Body of pancreas (tissue), 4 donors: ENCODE measurements at places on chromosomes 2 and 18. TPM values are rescaled to one million over a fixed set of nuclear protein-coding genes. Genes with fewer than 3 reads are reported as not detected.

The C1QL2 gene
- total RNA-seq, result not detected

- H3K27ac ChIP-seq, result no peak overlapping the region
- H3K27me3 ChIP-seq, result no peaks in the 10 kb centered on the region
- H3K36me3 ChIP-seq, result no peaks in the 10 kb centered on the region
- no peaks in the 10 kb centered on the region for H3K4me1 ChIP-seq
These were observed 90.8 kb downstream of the METTL4 start for GRCh38 chr18:2480536-2480935.

GRCh38 chr2:200308546-200309295 lies 2.2 kb downstream of the SPATS2L start:
- DNase-seq, result no peak
- H3K27me3 ChIP-seq, result no peaks in the 10 kb centered on the region
- peak overlapping the region; percentile 88 for H3K27ac ChIP-seq
- no peaks in the 10 kb centered on the region for H3K36me3 ChIP-seq

GRCh38 chr18:25100418-25100817 lies 251.5 kb downstream of the ZNF521 start:
- H3K36me3 ChIP-seq, result no peaks in the 10 kb centered on the region
- H3K27ac ChIP-seq, result no peak overlapping the region
- H3K4me3 ChIP-seq, result no peak overlapping the region
- no peaks in the 10 kb centered on the region for H3K4me1 ChIP-seq

GRCh38 chr2:240962300-240963064 lies 35.9 kb upstream of the SNED1 start:
- no peak overlapping the region for H3K4me3 ChIP-seq
- no peaks in the 10 kb centered on the region for H3K27me3 ChIP-seq
- H3K27ac ChIP-seq, result peak overlapping the region; percentile 17
- peaks cover 7% of the 10 kb centered on the region for H3K4me1 ChIP-seq
- DNase-seq, result peak; percentile 35
- no peaks in the 10 kb centered on the region for H3K36me3 ChIP-seq

The COMMD1 gene
- 19.1 TPM for total RNA-seq

The PIEZO2 gene
- total RNA-seq, result 40.7 TPM

The SERPINB11 gene
- not detected for total RNA-seq

The ZNF804A gene
- total RNA-seq, result not detected

The ZNF385B gene
- under 0.01 TPM for total RNA-seq

The KLHL29 gene
- total RNA-seq, result 4.0 TPM

DNA sequence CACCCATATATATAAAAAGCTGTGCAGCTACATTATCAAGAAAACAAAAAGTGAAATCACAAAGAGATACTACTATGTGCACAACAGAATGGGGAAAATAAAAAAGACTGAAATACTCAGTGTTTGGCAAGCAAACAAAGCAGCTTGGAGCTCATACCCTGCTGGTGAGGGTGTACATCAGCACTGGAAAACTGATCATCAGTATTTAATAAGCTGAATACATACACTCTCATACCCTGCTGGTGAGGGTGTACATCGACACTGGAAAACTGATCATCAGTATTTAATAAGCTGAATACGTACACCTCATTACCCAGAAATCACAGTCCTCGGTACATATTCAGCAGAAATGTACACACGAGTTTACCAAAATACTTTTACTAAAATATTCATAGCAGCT lies 220.8 kb downstream of the SPP2 start:
- H3K36me3 ChIP-seq, result no peaks in the 10 kb centered on the region
- no peak for DNase-seq
- H3K4me3 ChIP-seq, result no peak overlapping the region
- H3K27ac ChIP-seq, result no peak overlapping the region
- H3K27me3 ChIP-seq, result no peaks in the 10 kb centered on the region
- H3K4me1 ChIP-seq, result peaks cover 9% of the 10 kb centered on the region

The ATOH8 gene
- 12.9 TPM for total RNA-seq

DNA sequence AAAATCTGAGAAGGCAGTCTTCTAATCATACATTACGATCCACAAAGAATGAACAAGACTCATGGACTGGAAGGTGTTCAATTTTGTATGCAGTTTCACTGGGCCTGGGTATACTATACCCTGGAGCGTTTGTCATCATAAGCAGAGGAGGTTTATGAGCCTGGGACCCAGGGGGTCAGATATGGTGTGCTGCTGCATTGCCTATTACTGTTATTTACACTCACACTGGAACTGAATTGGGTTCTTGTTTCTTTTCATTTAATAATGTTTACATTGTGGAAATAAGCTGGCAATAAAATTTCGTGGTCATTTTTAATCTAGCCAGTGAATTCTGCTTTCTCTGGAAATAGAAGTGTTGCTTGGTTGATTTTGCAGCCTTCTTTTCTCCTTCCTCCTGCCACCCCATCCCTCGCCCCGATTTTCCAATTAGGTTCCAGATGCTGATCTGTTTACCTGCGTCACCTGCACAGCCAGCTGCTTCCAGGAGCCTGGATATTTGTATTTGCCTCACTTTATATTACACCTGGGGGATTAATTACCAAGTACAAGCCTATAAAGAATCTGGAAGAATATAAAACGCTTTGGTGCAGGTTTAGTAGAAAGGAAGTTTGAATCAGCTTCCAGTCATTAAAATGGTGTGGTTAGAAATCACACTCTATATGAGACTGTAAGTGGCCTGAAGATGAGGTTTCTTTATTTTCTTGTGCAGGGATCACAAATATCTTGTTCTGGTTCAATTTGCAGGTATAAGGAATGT lies 234.4 kb downstream of the SOCS6 start:
- H3K4me1 ChIP-seq, result no peaks in the 10 kb centered on the region
- no peak overlapping the region for H3K4me3 ChIP-seq
- no peaks in the 10 kb centered on the region for H3K27me3 ChIP-seq
- H3K27ac ChIP-seq, result no peak overlapping the region
- H3K36me3 ChIP-seq, result no peaks in the 10 kb centered on the region

- no peaks in the 10 kb centered on the region for H3K36me3 ChIP-seq
- no peak overlapping the region for H3K4me3 ChIP-seq
- peak; percentile 37 for DNase-seq
- no peak overlapping the region for H3K27ac ChIP-seq
- no peaks in the 10 kb centered on the region for H3K27me3 ChIP-seq
These were observed 54.0 kb downstream of the GATA6 start for GRCh38 chr18:22223254-22223964.
